Erythroblast (primary cell): ENCODE measurements at places on chromosomes 5 and 9.

- no peak for DNase-seq
These were observed 81.5 kb upstream of the ARAP3 start for GRCh38 chr5:141763541-141763940.

DNA sequence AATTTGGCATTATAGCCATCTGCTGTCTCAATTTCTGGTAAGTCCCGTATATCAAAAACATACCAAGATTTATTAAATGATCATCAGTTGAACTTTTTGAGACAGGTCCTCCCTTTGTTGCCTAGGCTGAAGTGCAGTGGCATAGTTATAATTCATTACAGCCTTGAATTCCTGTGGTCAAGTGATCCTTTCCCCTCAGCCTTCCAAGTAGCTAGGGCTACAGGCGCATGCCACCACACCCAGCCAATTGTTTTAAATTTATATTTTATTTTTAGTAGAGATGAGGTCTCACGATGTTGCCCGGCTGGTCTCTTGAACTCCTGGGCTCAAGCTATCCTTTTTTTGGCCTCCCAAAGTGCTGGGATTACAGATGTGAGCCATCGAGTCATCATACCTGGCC, 418.9 kb downstream of the ARHGEF28 start:
- no peak for DNase-seq

GRCh38 chr9:34809504-34810186, 99.7 kb upstream of the CCL21 start:
- DNase-seq: no peak

GRCh38 chr5:120155873-120156272, 308.2 kb upstream of the PRR16 start:
- DNase-seq: no peak

DNA sequence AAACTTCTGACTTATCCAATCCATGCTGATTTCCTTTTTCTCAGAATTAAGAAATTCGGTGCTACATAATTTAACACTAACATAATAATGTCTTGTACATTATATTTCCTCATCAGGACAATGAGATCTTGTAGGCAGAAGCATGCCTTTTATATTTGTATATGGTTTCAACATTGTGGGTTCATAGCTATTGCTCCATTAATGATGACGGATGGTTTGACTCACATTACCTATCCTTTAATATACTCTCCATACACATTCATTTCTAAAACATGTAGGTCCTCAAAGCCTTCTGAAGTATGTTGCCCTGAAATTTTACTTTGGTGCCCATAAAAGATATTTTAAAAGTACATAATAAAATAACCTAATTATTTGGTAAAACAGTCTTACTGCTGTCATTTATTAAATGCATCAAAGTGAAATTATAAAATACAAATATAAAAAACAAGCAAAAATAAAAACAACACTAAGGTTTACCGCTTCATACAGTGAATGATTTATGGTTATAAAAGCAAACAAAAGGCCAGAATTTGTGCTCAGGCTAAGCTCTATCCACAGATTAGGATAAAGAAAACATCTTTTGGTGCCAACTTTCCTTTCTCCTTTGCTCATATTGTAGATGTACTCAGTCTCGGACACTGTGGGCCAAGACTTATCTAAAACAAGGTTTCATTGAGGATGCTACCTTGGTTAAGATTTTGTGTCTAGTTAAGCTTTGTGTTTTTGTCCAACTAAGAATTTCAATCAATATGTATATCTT, 61.2 kb upstream of the GCNT4 start:
- no peak for DNase-seq

- DNase-seq: no peak
These were observed 89.5 kb downstream of the NSUN2 start for GRCh38 chr5:6543346-6543730.

DNA sequence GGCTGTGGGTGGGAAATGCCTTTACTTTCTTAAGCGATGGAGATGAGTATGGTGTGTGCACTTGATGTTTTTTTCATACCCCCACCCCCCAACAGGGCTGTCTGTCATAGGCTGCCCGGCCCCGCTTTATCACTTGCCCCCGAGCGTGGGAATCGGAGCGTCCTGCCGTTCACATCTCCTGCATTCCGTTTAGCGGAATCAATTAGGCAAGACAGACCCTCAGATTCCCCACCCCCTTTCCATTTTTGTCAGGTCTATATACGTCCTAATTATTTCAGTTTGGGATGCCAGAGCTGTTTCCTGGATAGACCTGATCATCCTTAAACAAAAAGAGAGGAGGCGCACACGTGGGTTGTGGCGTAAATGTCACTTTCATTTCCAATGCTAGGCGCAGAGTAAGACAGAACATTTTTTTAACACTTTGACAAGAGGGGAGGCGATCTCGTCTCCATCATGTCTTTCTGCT, 217.2 kb downstream of the MEF2C start:
- DNase-seq: no peak
